ENCODE measurements at places on chromosomes 11 and 22. TPM values are rescaled to one million over a fixed set of nuclear protein-coding genes. Genes with fewer than 3 reads are reported as not detected.
A peak's percentile ranks its signal among the peaks of the same experiment; 100 is the strongest.

GRCh38 chr11:117902001-117902845 lies 25.8 kb upstream of the FXYD6 start:
- DNase-seq, result no peak

DNA sequence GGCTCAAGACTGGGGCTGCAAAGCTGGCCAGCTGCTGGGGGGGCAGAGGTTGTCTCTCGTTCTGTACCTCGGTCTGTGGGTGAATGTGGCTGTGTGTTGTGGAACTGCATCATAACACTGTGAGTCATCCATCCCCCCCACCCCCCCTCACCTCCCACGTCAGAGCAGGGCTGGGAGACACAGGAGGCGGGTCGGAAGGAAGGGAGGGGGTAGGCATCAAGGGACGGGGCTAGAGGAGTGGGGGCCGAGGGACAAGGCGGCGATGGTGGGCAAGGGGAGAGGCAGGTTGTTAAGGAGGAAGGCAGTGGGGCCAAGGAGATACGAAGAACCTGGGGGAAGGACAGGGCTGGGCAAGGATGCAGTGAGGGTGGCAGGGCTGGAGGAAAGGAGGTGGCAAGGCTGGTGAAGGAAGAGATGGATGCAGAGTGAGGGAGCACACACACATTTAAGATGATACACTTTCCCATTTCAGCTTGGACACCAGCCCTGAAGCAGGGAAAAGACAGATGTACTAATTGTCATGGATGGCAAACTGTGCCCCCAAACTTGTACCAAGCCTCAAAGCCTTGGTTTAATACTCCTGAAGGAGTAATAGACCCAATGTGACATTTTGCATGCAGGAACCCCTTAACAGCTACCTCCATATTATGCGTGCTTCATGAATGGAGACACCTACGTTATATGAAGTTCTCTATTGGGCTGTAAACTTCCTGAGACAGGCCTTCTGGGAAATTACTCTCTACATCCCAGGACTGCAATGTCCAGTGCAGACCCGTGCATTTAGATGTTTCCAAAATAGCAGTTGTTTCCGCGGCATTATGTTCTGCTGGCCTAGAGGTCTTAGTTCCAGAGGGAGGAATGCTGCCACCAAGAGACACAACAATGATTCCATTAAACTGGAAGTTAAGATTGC lies at the start of gene YPEL4:
Gene YPEL4, minus strand, starts transcription at position 87 of the 913 bp plus-strand sequence. CDS start 2,805 bp downstream, outside the sequence.
- DNase-seq, result no peak

DNA sequence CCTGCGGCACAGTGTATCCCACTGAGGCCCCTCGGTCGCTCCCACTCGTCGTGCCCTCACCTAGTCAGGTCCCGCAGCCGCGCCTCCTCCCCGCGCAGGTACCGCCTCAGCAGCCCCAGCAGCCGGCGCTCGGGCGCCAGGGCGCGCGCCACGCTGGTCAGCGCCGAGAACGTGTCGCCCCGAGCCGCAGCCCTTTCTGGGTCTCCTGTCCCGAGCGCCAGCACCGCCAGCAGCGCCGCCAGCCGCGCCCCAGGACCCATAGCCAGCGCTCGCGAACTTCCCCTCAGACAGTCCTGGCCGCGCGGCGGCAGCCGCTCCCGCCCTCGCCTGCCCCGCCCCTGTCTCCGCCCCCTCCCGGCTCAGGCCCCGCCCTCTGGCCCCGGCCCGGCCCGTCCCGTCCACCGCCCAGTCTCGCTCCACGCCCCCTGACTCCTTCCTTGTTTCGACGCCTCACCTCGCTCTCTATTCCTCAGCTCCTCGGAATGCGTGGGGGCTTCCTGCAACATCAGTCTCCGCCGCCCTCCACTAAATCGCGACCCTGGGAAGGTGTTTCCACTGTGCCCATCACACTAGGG lies at the start of gene P4HA3:
Gene P4HA3, minus strand, starts transcription at position 289 of the 575 bp plus-strand sequence. Its CDS starts 29 bp downstream, at position 260.
- no peak for DNase-seq

GRCh38 chr22:36160499-36160942 lies at the start of gene APOL3:
TSS of gene APOL3 (minus strand) at chr22:36160755. CDS start at chr22:36149055, 11,700 bp downstream.
- DNase-seq, result no peak

DNA sequence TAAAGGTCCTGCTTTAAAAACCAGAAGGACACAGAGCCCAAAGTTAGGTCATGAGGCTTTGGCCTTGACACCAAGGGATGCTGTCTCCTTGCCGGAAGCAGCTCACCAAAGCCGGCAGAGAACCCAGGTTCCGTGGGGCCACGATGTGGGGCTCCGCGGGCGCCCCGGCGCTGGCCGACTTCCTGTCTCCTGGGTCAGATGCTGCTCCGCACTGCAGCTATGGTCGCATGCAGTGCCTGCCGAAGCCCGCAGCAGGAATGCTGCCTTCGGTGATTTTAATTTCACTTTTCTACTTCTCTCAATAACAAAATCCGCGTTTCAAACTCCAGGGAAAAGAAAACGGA lies 454 bp upstream of the OTUB1 start:
- no peak for DNase-seq

- no peak for DNase-seq
Measured at GRCh38 chr11:11239959-11240358, 113.1 kb downstream of the CSNK2A3 start.

DNA sequence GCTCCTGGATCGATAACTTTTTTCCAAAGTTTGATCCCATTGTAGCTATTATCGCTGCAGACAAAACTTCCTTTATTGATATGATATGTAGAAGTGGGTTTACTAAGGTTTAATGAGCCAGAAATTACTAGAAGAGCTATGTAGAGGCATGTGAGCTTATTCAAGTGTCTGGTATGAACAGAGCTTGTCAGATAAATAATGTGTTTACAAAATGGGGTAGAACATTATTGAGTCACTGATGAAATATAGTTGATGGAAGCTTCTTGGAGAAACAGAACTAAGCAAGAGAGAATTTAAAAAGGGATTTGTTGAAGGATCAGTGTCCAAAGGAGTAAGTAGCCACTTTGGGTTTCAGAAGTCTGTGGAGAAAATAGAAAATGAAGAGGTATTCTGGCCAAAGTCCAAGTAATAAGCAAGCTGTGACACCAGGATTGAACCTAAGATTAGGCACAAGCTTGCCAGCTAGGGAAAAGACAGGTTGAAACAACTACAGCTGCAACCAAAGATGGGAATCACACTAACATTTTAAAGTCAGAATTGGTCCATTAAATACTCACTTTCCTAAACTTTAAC lies 104.3 kb downstream of the MAML2 start:
- no peak for DNase-seq

GRCh38 chr11:86151174-86152005 lies 82.5 kb upstream of the PICALM start:
- DNase-seq, result no peak

- no peak for DNase-seq
Measured at GRCh38 chr11:104120493-104121137, 43.3 kb downstream of the PDGFD start.

DNA sequence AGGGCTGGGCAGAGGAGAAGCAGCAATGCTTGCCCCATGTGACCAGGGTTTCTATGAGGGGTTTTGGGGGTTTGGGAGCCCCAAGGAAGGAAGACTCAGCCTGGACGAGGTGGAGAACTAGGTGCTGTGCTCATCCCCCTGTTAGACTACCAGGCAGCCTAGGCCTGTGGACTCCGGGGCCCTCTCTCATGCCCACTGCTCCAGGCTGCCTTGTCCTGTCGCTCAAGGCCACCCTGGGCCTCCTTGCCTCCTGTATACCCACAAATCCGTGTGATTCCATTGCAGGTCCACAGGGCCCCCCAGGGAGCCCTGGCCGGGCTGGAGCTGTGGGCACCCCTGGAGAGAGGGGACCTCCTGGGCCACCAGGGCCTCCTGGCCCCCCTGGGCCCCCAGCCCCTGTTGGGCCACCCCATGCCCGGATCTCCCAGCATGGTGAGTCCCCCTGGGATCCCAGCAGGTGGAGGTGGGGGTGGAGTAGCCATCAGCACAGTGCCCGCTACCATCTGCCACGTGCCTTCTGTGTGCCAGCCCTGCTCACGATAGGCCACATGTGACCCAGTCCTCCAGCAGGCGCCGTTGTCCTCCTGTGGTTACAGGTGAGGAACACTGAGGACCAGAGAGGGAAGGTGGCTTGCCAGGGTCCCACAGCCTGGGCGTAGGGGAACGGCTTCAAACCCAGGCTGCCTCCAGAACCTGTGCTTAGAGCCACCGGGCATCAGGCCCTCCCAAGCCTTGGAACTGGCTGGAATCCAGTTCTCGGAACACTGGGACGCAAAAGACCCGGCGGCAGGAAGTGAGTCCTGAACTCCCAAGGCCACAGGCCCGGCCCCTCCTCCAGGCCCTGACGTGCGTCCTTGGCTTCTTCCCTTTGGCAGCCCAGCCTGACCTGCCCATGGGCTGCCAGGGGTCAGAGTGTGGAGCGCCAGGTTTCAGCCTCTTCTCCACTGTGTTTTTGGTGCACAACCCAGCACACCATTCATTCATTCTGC lies 26.6 kb downstream of the EMID1 start:
- DNase-seq, result no peak

- no peak for DNase-seq
Measured at GRCh38 chr11:16494918-16495691, 138.8 kb upstream of the SOX6 start.

DNA sequence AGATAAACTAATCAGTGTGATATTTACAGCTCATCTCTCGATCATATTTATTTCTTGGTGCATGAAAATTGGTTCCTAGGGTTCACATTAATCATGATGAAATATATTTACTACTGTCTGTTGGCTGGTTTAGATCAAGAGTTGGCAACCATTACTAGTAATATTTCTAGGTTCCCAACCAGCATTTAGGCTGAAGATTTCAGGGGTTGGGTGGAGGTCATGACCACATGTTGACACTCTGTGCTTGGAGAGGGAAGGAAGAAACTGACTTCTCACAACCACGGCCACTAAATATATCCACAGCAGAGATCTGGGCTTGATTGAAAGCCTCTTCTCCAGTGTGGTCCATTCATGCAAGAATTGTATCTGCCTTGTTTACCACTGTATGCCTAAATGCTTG lies 87.9 kb downstream of the ALX4 start:
- no peak for DNase-seq

DNA sequence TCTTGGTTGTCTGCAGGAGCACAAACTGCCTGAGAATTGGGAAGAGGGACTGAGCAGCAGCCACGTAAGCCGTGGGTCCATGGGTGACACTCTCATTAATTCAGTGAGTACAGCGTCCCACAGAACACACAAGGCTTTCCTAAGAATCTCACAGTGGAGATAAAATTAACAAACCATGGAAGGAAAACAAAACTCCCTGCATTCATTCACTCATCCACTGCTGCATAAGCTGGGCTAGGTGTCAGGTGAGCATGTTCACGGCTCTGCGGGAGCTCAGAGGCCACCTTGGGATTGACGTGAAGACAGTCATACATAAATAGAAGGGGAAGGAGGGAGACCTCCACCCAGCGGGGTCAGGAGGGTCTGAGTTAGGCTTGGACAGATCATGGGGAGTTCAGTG lies 1442.7 kb downstream of the TBC1D22A start:
- DNase-seq, result no peak

- no peak for DNase-seq
Measured at GRCh38 chr11:111528557-111528956, 12.0 kb upstream of the LAYN start.

DNA sequence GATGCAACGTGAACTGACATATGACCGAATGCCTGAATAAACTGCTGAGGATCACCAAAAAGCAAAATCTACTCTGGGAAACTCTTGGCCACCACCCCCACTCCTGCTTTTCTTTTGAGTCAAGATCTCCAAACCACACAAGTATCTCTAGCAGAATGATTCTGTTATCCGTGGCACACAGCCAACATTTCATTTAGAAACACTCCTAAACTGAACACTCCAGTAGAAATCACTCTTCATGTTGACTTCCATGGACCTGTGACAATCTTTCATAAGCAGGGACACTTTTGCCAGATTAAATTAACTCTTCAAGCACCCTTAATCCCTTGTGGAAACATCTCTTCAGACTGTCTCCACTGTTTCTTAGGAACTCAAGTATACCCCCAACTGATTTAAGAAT lies 44.4 kb downstream of the VSIG10L2 start:
- no peak for DNase-seq

GRCh38 chr11:16402654-16403447 lies 46.5 kb upstream of the SOX6 start:
- DNase-seq, result no peak

- DNase-seq, result peak; percentile 62
Measured at GRCh38 chr11:12110201-12110713, at the start of gene MICAL2. TSS of gene MICAL2 (plus strand) at chr11:12110590. CDS start at chr11:12162156, 51,566 bp downstream.

GRCh38 chr22:41021613-41022454 lies 70.6 kb upstream of the EP300 start:
- DNase-seq, result peak; percentile 36

DNA sequence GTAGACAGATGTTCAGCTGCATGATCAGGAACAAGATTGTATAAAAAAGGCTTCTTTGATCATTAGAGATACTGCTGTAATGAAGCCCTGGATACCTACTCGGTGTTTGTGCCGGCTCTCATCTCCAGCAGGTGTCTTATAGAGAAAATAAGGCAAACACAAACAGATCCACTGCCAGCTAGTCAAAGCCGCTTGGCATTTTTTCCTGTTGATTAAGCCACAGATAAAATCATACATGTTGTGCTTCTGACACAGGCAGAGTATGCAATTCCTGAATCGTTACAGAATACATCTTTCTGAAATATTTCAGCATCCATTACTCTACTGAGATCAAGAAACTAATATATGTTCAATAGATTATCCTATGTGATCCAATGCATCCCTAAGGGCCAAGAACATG lies 206.9 kb downstream of the CADM1 start:
- no peak for DNase-seq

GRCh38 chr11:70583781-70584218 lies 185.5 kb downstream of the CTTN start:
- no peak for DNase-seq

DNA sequence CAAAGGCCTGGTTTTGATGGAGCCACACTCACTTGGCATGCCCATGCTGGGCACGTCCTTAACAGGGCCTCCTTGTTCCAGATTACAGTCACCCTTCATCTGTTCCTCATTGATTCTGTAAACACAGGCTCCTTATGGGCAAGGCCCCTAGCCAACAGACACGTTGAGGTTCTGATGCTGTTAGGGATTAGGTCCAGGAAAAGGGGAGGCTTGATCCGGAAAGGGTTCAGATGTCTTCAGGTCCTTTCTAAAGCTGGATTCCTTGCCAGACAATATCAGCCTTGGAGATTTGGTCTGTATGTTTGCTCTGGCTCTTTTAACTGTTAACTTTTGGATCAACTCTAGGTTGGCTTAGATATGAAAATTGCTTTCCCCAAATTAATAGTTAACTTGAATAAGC lies 46.9 kb upstream of the PRSS23 start:
- no peak for DNase-seq

The UCP3 gene
- total RNA-seq, result 0.85 TPM

The AQP11 gene
- total RNA-seq, result 2.5 TPM

The SF1 gene
- total RNA-seq, result 111 TPM

The HDAC10 gene
- 20.0 TPM for total RNA-seq

The CHCHD10 gene
- 3.6 TPM for total RNA-seq

The PRDM10 gene
- total RNA-seq, result 6.2 TPM

The OR4P4 gene
- total RNA-seq, result not detected
